Activated CD4-positive, CD25-positive, alpha-beta regulatory T cell (primary cell): ENCODE measurements at places on chromosomes 12 and 14.
A peak's percentile ranks its signal among the peaks of the same experiment; 100 is the strongest.

DNA sequence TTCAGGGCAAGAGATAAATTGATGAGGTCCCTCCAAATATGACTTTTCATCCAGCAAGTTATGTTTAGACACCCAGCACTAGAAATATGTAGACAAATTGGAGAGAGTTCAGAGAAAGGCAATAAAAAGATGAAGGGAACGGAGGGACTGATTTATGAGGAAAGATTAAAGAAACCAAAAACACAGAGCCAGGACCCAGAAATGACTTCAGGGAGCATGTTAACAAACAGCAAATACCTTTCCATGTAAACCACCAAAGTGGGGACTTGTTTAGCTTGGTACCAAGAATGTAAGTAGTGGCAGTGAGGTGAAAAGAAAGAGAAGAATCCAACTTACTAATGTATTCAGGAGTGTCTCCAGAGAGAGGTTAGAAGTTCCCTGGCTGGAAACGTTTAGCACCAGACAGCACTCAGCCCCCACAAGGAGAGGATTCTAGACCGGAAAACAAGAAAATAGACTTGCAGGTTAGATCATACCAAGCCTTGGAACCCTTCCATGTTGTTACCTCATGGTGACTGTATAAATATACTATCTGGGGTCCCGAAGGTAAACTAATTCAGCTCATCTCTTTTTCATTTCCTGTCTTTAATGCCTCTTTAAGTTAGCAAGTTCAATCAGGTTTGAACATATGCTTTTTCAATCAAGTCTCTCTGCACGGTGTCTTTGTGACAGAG lies 79.2 kb downstream of the TBC1D30 start:
- DNase-seq = no peak

DNA sequence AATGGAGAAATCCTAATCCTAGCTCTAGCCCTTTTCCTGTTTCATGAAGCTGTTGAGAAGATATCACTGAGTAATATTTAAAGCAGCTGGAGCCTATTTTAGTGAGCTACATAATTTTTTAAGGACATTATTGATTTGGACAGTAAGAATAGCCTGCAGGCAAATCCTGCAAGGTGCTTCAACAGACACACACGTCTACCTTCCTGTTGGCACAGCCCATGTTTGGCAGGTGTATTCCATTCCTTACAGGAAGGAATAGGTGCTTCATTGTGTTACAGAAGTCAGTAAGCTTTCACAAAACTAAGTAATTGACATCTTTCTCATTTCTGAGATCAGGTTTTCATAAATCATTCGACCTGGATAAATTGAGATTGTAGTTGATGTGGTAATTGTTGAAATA lies 50.6 kb downstream of the FOXA1 start:
- DNase-seq = no peak

GRCh38 chr12:110354172-110354780 lies 49.2 kb downstream of the ANAPC7 start:
- DNase-seq = no peak

- DNase-seq = no peak
These were observed 9.5 kb upstream of the MEG3 start for GRCh38 chr14:100816286-100816949.

- no peak for DNase-seq
These were observed at the start of gene TBC1D30 for GRCh38 chr12:64824500-64825142. Gene TBC1D30 (plus strand): TSS chr12:64824647. CDS start chr12:64824880, 233 bp downstream.

DNA sequence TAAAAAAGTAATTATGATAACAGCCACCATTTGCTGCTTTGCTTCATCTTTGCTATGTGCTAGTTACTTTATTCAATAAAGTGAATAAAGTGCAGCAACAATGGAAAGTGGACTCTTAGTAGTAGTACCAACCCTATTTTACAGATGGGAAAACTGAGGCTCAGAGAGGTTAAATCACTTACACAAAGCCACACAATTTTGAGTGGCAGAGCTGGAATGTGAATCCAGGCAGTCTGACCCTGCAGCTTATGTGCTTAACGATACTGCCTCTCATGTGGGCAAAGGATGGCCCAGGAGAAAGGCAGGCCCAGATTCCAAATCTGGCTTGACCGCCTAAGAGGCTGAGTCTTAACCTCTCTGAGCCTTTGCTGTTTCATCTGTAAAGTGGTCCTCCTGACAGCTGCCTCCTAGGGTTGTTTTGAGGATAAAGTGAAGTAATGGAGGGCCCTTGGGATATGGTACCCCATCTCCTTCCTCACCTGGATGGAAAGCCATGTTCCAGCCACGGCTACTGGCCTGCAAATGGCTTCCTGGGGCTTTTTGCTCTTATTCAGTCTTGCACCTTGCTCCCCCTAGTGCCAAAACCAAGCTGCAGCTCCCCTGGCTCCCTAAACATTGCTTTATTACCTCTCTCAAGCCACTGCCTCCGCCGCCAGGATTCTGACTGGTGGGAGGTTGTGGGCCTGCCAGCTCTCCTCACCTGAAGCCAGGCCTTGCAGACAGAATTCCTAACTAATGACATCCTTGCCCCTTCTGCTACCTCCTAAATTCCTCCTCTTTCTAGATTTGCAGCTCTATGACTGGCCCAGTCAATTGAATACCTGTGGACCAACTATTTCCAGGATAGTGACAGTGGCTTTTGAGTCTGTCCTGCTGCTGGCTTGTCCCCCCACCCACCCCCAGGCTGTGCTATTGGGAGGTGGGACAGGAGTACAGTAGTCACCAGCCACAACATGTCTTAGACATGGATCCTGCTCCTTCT lies 283.3 kb upstream of the PWP1 start:
- DNase-seq = peak; percentile 32

GRCh38 chr14:55301437-55302121 lies 30.4 kb downstream of the FBXO34 start:
- no peak for DNase-seq

- DNase-seq = no peak
These were observed 130.6 kb downstream of the ATP23 start for GRCh38 chr12:58071994-58072393.

- DNase-seq = no peak
These were observed 4.2 kb upstream of the KLC1 start for GRCh38 chr14:103624860-103625259.

- no peak for DNase-seq
These were observed 548.6 kb downstream of the SLC16A7 start for GRCh38 chr12:60144395-60144794.

DNA sequence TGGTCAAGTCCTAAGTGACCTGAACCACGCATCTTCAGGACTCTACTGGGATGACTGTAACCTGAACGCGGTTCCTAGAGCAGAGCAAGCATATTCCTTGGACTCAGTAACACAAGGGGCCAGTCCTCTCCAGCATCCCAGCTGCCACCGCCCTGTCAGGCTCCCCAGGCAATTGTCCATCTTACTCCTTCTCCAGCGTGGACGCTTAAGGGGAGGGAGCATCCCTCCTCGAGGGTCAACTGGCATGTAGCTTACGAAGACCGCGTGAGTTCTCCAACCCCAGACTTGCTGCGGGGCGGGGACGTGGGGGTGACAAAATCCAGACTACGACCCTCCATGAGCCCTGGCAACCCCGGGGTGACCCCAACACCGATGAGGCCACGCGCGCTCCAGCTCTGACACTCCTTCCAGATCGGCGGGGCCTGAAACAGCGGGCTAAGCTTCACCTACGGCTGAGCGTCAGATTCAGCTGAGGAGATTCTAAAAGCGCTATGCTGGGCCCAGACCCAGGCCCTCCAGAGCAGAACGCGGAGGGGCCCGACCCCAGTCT lies 846 bp upstream of the MTHFD1 start:
- DNase-seq = no peak

DNA sequence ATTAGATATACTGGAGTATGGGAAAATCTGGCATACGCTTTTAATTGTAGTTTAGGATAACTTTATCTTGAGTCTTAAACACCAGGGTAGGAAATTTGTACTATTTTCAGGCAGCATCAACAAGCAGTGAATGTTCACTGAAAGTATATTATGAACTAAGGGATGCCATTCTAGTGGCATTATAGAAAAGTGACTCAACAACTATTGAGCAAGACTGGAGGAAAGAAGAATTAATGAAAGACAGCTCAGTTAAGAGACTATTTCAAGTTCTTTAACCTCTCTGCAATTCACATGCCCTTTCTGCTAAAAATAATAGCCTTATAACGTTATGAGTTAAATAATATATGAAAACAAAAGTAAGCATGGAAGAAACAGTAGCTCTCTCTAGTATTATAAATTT lies 343.1 kb downstream of the FSCB start:
- DNase-seq = no peak

- DNase-seq = no peak
These were observed 420.5 kb downstream of the GXYLT1 start for GRCh38 chr12:41724216-41724615.

DNA sequence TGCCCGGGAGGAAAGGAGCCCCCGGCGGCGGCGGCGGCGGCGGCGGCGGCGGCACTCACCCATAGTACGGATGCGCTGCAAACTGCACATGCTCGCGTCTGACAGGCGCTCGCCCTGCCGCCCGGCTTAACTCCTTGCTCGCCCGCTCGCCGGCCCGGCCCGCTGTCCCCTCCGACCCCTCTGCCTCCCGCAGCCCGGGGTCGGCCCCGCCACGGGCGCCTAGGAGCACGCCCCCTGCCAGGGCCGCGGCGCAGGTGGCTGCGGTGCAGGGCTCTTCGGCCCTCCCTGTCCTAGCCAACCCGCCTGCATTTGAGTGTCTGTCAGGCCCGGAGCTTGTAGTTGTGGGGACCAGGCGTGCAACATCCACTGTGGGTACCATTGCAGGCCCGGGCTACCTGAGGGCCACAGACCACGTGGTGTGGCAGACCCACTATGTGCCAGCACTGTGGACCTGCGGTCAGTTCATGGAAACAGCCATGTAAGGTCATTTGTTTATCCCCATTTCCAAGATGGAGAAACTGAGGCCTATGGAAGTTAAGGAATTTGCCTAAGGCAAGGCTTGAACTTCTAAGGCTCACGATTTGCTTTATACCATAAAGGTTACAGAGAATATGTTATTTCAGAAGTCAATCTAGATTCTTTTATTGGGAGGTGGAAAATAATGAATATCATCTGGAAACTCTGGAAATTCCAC lies 17.6 kb upstream of the PLEKHH1 start:
- peak; percentile 31 for DNase-seq

DNA sequence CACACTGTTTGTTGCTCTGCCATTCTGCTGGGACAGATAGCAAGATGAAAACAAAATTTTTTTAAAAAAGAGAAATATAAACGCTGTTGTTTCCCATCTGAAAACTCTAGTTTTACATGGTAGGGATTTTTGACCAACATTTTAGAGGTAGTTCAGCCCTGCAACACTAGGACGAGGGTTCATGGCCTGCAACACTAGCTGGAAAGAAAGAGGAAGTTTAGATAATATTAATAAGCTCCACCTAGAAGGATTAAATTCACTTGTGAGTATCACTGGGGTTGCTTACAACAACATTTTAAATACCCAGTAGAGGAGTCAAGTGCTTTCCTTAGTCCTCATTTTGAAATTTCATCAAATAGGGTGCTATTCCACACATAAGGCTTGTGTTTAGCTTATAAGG lies 68.2 kb downstream of the SRGAP1 start:
- DNase-seq = no peak

- DNase-seq = no peak
These were observed 12.2 kb upstream of the BDKRB1 start for GRCh38 chr14:96243785-96244184.

GRCh38 chr12:53532021-53532420 lies 24.7 kb upstream of the NPFF start:
- no peak for DNase-seq

DNA sequence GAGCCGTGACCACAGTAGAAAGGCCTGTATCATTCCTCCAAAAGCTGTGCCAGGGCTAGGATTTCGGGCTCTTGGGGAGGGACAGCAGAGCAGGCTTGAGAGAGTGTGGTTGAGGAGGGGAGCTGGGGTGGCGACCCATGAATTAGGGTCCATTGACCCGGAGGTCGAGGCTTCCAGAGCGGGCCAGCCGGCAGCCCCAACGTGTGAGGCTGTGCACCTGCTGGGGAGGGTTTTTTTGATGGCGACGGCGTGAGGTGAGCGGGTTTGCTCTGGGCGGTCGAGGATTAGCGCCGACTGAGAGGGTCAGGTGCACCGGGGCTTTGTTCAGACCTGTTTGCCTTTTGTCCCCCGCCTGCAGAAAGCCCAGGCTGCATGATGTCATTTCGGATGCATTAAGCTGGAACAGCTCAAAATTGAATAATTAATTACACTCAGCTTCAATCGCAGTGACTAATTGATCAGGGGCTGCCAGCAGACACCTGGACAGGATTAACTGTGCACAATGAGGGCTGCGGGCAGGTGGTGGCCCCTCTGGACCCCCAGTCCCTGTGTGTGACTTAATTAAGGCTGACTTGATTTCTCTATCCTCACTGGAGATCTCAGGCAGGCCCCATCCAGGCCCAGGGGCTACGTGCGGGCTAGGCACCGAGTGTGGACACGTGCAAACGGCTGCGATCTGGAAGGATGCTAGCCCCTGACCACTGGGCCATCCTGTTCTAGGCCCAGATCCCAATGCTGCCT lies 42.1 kb upstream of the MEG3 start:
- DNase-seq = no peak

- no peak for DNase-seq
These were observed 199.8 kb downstream of the RBM19 start for GRCh38 chr12:113766131-113766878.

DNA sequence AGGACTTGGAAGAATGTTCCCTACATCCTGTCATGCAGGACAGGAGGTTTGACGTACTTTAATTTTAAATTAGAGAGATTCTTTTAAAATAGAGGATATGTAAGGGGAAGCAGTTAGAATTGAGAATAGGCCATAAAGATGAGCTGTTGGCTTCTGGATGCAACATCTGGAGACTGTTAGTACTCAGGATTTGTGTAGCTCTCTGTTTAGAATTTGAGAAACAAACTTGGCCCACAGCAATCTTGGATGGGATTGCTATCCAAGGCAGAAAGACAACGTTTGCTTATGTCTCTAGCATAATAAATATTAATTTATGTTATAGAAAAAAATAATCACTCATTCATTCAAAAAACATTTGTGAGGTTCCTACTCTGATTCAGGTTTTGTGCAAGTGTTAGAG lies 398.4 kb upstream of the NOVA1 start:
- DNase-seq = no peak

- no peak for DNase-seq
These were observed 29.4 kb upstream of the PLD4 start for GRCh38 chr14:104895207-104895785.

- no peak for DNase-seq
These were observed 111.3 kb upstream of the GARIN2 start for GRCh38 chr14:67077921-67078320.

DNA sequence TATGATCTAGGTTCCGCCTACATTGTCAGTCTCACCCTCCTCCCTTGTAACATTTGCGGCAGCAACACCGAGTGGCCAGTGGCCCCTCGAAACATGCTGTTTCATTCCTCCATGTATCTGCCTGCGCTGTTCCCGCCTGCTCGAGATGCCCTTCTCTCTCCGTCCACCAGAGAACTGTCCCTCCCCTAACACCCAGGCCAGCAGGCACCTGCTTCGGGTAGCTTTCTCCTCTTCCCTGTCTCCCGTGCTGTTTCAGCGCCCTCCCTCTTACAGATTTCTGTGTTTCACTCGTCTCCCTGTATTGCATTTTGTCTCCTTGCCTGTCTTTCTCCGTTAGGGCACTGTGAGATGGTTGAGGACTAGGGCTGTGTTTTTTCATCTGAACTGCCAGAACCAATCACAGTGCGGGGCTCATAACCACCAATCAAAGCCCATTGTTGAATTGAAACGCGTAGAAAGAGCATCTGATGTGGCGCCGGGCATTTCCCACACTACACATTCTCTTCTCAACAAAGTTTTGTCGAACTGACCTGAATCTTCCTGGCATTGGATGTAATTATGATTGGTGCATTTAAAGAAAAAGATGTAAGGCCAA lies 40.9 kb upstream of the ELK3 start:
- DNase-seq = no peak

GRCh38 chr12:4025181-4026019 lies 152.2 kb upstream of the PARP11 start:
- DNase-seq = no peak
